ENCODE measurements at places on chromosomes 6 and 20.

DNA sequence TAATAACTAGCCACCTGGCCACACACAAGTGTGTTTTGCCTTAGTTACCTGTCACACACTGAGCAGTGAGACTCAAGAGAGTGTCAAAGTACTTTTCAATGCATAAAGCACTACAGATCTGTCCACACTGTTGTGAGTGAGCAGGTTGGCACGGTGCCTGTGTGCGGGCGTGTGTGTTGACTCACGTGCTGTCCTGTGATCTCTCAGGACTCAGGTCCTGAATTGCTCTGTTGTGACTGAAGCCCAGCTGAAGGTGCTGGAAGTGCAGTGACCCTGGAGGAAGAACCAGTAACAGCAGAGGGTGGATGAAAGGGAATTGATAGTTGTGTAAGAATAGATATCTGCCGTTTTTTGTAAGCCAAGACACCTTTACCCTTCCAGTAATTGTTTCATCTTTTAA, 18.3 kb downstream of the SLC16A10 start:
- no peak for DNase-seq

- no peak for DNase-seq
Measured at GRCh38 chr20:19872001-19872400, 113.9 kb downstream of the RIN2 start.

DNA sequence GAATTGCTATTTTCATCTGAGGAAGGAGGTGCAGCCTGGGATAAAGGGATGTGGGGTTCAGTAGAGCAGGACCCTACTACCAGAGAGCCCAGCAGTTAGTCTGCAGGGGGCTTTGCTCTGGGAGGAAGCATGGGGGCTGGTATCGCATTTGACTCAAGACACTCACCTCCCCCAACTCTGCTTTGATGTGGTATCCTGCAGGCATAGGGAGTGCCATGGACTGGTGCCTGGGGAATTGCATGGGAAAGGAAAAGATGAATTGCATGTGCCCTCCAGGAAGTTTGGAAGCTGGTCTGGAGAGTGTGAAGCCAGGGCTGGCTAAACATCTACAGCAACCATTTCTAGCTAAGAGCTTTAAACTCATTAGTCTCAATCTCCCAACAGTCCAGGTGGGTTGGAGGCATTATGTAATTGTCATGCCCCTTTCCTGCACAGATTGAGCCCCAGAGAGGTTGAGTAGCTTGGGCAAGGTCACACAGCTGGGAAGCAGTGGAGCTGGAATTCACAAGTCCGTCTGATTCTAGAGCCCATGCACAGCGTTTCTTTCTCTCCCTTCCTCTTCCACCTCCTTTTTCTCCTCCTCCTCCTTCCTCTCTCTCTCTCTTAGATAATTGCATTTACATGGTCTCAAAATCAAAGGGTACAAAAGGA, 26.2 kb upstream of the PNPLA1 start:
- DNase-seq: no peak

- DNase-seq: no peak
Measured at GRCh38 chr6:16956361-16956760, 145.5 kb upstream of the STMND1 start.

DNA sequence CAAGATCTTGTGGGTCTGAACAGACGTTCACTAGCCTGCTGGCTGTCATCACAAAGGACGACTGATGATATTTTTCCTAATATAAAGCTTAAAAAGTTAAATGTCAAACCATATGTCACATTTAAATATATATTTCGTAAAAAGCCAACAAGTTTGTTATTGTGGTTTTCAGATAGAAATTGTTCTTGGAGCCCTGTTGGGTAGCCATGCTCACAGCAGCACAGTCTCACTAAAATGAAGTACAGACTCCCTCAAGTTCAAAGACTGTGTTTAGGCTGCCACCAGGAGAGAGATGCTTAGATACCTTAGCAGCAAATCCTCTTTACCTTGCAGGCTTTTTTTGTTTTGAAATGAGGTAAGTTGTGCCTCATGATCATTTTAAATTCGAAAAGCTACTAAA, 17.8 kb downstream of the EEF1E1 start:
- DNase-seq: no peak

DNA sequence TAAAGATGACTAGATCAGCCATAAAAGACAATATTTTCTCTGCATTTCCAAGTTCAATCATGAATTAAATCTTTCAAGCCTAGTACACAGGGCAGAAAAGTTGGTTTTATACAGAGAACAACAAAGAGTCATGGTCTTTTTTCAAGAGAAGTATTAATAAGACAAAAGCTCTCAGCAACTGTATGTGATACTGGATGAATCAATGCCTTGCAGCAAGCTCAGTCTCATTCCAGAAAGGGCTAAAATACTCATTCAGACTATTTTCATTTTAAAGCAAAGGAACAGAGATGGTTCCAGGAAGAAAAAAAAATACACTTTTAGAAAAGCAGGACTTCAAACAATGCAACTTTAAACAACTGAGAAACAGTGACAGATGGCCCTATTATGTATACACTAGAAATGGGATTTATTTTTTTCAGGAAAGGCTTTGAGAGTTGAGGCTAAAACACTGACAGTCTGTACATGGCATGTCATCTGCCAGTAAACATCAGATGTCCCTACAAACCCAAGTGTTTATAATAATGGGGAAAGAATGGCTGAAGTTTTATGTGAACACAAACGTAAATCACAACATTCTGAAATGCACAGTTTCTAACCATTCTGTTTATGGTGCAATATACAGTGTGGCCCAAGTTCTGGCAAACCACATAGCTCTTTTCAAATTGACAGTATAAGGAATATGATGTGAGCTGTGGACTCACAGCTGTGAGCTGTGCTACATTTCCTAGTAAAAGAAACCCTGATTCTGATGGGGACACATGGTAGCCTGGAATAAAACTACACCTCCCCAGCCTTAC, 114.3 kb upstream of the DST start:
- no peak for DNase-seq

DNA sequence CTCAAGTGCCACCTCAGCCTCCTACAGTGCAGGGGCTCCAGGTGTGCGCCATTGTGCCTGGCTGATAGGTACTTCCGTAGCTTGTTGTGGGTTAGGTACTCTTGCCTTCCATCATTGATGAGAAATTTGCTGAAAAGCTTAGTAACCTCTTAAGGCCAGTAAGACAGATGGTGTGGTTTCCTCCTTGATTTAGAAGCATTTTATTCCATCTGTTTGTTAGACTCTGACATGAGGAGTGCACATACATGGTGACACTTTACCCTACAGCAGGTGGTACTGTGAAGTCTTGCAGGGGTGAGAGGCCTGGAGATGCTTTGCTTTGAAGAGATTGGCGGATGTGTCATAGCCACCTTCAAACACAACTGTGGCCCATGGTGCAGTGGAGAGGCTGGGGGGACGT, 14.8 kb upstream of the MTG2 start:
- no peak for DNase-seq

- DNase-seq: no peak
Measured at GRCh38 chr6:4506792-4507191, 269.4 kb upstream of the CDYL start.

DNA sequence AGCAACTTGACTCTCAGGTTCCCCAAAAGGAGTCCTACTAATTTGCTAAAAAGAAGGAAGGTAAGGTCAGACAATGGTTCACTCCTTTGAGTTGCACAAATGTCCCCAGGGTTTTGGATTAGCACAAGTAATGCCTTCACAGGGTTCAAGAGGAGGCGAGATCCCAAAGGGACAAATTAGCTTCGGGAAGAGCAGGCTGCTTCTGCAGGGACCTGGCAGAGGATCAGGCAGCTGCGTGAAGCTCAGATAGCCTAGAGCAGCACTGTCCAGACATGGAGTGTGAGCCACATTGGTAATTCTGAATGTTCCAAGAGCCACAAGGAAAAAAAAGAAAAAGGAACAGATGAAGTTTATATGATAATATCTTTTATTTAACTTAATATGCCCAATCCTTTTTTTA, 115.4 kb downstream of the CFAP61 start:
- no peak for DNase-seq

GRCh38 chr6:99349171-99350141, at the start of gene FAXC:
Gene FAXC, minus strand, starts transcription at chr6:99349674. Its CDS starts 302 bp downstream, at chr6:99349372.
- DNase-seq: no peak

DNA sequence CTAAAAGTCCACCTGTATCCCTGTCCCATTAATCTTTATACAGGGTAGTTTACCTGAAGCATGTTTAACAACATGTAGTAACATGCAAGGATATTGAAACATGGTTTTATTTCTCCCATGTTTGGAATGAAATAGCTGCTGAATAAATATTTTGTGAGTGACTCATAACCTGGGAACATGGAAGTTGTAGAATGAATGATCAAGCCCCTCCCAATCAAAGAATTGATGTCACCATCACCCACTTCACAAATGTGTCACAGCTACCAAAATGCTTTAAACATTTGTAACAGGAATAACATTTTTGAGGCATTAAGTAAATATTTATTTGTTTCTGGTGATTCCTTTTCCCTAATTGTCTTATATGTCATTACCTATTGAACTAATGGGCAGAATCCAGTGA, 58.9 kb upstream of the TNFAIP3 start:
- no peak for DNase-seq

DNA sequence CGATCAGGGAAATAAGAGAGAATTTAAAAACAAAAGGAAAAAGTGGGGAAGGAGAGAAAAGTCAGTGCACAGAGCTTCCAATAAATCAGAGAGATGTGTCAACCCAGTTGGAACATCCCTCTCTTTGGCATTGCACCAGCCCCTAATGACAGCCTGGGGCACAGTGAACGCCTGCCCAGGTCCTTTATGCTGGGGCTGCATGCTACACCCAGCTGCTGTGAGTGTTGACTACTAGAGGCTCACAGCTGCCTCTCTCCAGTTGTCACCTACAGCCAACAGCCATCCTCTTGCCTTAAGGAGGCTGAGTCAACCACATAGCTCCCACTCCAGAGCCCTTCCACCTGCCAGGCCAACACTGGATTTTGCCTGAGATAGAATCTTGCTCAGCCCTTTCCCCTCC, 19.0 kb downstream of the OR2H2 start:
- DNase-seq: no peak

DNA sequence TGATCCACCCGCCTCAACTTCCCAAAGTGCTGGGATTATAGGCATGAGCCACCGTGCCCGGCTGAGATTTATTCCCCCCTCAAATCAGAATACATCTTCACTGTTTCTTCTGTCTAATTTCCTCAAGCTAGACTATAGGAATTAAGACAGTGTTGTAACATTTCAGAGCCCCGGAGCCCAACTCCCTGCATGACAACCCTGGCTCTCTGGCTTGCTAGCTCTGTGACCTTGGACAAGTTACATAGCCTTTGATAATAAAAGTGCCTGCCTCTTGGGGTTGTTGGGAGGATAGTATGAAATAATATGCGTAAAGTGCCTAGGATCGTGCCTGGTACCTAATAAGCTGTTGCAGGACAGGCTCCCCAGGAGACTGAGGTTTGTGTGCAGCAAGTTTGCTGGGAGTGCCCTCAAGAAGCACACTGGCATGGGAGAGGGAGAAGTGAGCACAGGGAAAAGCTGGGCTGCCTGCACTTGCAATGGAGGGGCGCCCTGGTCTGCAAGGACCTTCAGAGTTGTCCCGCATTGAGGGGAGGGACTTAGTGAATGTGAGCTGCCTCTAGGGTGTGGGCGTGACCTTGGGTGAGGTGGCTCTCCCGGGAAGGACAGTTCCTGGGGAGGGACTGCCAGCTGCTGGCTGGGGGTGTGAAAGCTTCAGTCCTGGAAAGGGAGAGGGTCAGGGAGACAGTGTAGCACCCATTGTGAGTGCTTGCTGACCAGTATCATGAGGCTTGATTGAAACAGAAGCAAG, 43.4 kb downstream of the TAF8 start:
- DNase-seq: no peak

GRCh38 chr6:170144571-170145271, 146.2 kb downstream of the DLL1 start:
- DNase-seq: no peak

- peak; percentile 51 for DNase-seq
Measured at GRCh38 chr6:32952817-32953739, at the start of gene HLA-DMA. Gene HLA-DMA, minus strand, starts transcription at chr6:32953097. Its CDS starts 61 bp downstream, at chr6:32953036.

DNA sequence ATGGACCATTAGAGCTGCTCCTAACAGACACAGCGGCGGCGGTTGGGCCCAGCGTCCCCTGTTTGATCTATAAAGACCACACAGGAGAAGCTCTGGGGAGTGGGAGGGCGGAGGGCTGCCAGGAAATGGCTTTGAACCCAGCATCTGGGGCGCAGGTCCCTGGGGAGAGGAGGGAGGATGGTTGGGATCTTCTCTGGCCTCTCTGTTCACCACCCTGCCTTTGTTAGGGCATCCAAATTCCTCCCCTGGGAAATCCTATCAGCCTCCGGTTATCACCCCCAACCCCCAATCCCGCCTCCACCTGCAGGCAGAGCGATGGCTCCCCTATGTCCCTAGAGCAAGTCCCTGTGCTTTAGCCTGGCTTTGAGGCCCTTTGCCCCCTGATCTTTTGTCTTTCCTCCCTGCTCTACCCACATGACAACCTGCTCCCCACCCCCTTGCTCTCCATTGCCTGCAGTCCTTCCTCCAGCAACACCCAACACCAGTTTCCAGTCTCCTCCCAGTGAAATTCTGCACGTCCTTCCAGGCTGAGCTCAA, 7.1 kb downstream of the XKR7 start:
- DNase-seq: no peak

DNA sequence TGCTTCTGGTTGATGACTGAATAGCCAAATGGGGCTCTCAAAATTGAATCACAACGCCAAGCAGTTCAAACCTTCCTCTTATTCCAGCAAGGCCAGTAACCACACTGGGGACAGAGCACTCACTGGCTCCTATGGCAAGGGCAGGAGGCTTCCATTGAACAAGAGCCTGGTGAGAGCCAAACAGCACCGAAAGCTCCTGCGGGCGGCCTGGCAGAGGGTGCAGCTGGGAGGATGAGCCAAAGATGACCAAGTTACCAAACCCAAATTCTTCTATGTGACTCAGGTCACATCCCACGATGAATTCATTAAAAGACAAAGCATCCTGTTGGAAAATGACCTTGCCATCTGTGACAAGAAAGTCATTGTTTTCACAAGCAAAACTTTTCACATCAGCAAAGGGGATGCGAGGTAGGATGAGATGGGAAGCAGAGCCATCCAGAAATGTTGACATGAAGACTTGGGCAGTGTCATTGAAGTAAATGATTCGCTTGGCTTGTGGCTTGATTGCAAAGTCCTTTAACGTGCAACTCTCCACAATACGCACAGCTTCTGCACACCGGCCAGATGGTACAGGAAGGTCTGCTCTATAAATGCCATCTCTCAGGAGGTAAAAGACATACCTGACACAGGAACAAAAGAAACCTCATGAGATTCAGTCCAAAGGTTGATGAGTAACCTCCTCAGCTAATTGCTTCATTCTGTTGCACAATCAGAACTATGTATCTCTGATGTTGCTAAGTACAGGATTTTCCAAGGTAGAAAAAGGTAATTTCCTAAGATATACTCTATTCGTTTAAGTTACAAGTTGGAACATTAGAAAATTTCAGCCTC, 36.3 kb downstream of the ROS1 start:
- DNase-seq: no peak

DNA sequence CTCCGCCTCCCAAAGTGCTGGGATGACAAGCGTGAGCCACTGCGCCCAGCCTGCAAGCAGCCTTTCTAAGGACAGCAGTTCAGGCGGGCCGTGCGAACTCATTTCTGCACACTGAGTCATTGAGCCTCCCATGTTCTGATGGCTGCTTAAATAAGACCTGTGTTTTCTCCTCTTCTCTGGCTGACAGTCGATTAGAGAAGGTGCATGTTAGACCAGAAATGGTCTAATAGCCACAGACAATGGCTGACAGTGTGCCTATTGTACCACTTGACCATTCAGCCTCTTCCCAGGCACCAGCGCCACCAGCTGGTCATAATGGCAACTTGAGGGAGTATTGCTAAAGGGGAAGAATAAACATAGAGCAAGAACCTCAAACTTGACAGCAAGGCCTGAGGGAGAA, 6.2 kb downstream of the CST11 start:
- no peak for DNase-seq

- no peak for DNase-seq
Measured at GRCh38 chr6:2225422-2226392, 19.7 kb downstream of the GMDS start.
